ENCODE measurements at places on chromosomes 7 and 10. TPM values are rescaled to one million over a fixed set of nuclear protein-coding genes. Genes with fewer than 3 reads are reported as not detected.

The HOXA11 gene
- total RNA-seq: 0.13 TPM

The SHOC2 gene
- total RNA-seq: 46.3 TPM

The OR2A5 gene
- not detected for total RNA-seq

The LEP gene
- total RNA-seq: 0.17 TPM

The OGA gene
- 86.7 TPM for total RNA-seq

The CALML3 gene
- total RNA-seq: not detected

The RBP3 gene
- total RNA-seq: not detected

The GPR26 gene
- not detected for total RNA-seq

The ITGA8 gene
- total RNA-seq: 43.7 TPM

The PDZD7 gene
- total RNA-seq: 5.5 TPM

The PLEKHS1 gene
- total RNA-seq: not detected

The OPN1SW gene
- not detected for total RNA-seq

The POU6F2 gene
- total RNA-seq: not detected

The SYT15 gene
- total RNA-seq: 0.17 TPM

The CYP26A1 gene
- total RNA-seq: not detected

The SPOCK2 gene
- 0.69 TPM for total RNA-seq

The SLC26A3 gene
- not detected for total RNA-seq

The SLC13A1 gene
- total RNA-seq: not detected

The HOXA10 gene
- not detected for total RNA-seq

The CRTAC1 gene
- total RNA-seq: 0.07 TPM

The NKX6-2 gene
- total RNA-seq: not detected

The PYROXD2 gene
- total RNA-seq: 22.9 TPM

The SKIDA1 gene
- total RNA-seq: 0.36 TPM

The ARHGEF35 gene
- total RNA-seq: 1.3 TPM

The PWWP2B gene
- total RNA-seq: 7.8 TPM

The CHCHD3 gene
- total RNA-seq: 62.1 TPM

The IGF2BP3 gene
- 77.8 TPM for total RNA-seq

The EGFR gene
- 47.8 TPM for total RNA-seq

The GIMAP8 gene
- total RNA-seq: 0.07 TPM

The SOSTDC1 gene
- not detected for total RNA-seq

The GIMAP5 gene
- not detected for total RNA-seq

The CREB5 gene
- total RNA-seq: 7.6 TPM

The NYAP1 gene
- 2.3 TPM for total RNA-seq

The PAX4 gene
- not detected for total RNA-seq

The CHN2 gene
- total RNA-seq: not detected

The CNPY1 gene
- total RNA-seq: not detected

The SLC35G1 gene
- total RNA-seq: 2.9 TPM

The GPNMB gene
- 214 TPM for total RNA-seq

The SCART1 gene
- 2.5 TPM for total RNA-seq

The SLC26A5 gene
- not detected for total RNA-seq

The STEAP1B gene
- 23.4 TPM for total RNA-seq

The NRP1 gene
- total RNA-seq: 335 TPM

The PNLIPRP2 gene
- not detected for total RNA-seq

The NODAL gene
- total RNA-seq: not detected

The FGFR2 gene
- total RNA-seq: 0.03 TPM

The ZNF804B gene
- not detected for total RNA-seq

The HKDC1 gene
- 6.8 TPM for total RNA-seq

The EIF4H gene
- total RNA-seq: 502 TPM

The EMX2 gene
- total RNA-seq: not detected

The ZNF365 gene
- 6.0 TPM for total RNA-seq

The MTERF1 gene
- total RNA-seq: 9.3 TPM

The PRF1 gene
- not detected for total RNA-seq

The ABCF2 gene
- 40.4 TPM for total RNA-seq

The PDCD11 gene
- total RNA-seq: 28.0 TPM

The NME8 gene
- not detected for total RNA-seq

The IMMP2L gene
- total RNA-seq: 14.7 TPM

Measured in smooth muscle cell of the pulmonary artery (primary cell).